ENCODE measurements at places on chromosomes 11 and 22. TPM values are rescaled to one million over a fixed set of nuclear protein-coding genes. Genes with fewer than 3 reads are reported as not detected.
A peak's percentile ranks its signal among the peaks of the same experiment; 100 is the strongest.

GRCh38 chr11:95566211-95566610 lies 223.4 kb downstream of the FAM76B start:
- no peak for DNase-seq

GRCh38 chr11:14619603-14620531 lies 23.7 kb upstream of the PDE3B start:
- no peak for DNase-seq

DNA sequence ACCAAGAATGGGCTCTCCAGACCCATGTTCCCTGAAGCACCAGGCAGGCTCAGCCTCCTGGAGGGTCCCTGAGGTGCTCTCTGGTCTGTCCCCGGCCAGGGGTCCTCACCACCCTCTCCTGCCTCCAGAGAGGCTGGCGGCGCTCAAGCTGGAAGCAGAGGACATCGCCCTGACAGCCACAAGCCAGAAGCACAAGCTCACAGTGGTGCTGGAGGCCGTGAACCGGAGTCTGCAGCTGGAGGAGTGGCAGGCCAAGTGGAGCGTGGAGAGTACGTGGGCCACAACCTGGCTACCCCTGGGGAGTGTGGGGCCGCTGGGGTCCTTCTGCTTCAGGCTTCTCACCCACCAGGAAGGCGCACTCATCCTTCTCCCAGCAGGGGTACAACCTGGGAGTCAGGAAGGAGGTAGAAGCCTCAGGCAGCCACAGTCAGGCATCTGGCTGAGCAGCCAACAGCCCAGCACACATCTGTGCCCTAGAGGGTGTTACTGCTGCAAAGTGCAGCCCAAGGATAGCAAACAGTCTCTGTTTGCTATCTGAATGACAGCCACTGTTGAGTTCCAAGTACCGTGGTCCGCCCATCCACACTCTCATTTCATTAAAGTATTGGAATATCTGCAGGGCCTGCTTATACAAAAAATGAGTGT lies 8.4 kb downstream of the PARVG start:
- DNase-seq: peak; percentile 31

DNA sequence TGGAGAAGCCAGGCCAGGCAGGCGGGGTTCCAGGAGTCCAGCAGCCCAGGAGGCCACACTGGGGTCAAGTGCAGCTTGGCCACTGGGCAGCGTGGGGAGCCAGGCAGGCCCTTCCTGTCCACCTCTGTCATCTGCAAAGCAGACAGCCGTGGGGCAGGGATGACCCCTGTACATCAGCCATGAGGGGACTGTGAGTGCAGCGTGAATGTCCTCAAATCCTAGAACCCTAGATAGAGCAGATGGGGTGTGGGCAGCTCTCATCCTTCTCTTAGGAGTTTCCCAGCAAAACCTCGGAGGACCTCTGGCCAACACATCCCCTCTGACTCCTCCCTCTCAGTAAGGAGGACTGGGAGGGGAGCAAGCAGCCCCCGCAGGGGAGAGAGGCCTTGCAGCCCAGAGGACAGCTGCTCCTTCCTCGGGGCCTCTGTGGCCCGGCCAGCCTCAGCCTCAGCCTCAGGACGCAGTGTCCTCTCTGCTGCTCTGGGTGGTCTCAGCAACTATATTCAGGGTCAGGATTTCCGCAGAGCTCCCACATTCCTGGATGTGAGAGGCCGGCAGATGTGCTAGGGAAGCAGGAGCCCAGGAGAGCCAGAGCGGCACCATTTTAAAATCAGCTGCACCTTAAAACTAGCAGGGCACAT lies 820.5 kb downstream of the BRD1 start:
- DNase-seq: no peak

DNA sequence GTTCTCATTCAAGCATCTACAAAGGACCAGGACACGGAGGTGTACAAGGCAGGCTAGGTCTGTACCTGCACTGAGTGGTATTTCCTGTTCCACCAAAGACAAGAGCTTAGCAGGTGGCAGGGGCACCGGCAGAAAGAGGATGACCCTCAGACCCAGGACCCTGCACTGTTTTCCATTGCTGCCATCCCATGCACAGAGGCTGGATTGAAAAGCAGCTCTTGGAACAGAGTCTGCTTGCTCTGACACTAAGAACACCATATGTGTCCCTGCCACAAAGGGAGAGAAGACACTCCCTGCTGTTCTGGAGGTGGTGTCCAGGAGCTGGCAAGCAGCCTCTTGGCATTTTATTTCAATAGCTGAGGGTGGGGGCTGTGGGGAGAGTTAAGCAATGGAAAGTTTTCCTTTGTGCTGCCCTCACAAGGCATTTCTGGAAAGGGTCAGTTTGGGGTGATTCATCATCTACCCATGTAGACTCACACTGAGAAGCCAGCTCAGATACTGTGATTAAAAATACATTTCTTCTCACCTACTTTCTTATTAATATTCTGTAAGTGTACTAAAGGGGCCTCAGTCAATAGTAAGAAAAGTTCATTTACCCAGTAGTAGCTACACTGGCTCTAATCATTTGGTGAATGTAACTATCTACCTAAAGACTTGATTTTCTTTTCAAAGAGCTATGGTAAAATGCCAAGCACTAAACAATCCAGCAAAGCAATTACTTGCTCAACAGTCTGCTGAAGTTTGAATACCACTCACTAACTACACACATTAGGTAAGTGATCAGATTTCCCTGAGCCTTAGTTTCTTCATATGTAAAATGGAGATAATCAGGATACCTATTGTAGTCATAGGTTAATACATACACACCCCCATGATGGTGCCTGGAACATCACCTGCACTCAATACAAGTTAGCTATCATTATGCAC lies 55.2 kb downstream of the SLC1A2 start:
- DNase-seq: no peak

DNA sequence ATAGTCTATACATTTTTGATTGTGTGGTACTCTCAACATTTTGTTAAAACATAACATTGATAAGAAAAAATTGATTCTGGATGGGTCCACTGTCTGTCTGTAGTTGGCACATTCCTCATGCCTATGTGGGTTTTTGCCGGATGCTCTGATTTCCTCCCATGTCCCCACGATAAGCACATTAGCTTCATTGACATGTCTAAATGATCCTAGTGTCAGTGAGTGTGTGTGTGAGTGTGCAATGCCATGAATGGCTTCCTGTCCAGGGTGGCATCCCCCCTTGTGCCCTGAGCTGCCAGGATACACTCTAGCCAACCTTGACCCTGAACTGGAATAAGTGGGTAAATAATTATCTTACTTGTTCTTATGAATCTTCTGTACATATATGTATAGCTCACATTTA lies 5.4 kb downstream of the SFI1 start:
- DNase-seq: no peak

The SYCE3 gene
- not detected for total RNA-seq

DNA sequence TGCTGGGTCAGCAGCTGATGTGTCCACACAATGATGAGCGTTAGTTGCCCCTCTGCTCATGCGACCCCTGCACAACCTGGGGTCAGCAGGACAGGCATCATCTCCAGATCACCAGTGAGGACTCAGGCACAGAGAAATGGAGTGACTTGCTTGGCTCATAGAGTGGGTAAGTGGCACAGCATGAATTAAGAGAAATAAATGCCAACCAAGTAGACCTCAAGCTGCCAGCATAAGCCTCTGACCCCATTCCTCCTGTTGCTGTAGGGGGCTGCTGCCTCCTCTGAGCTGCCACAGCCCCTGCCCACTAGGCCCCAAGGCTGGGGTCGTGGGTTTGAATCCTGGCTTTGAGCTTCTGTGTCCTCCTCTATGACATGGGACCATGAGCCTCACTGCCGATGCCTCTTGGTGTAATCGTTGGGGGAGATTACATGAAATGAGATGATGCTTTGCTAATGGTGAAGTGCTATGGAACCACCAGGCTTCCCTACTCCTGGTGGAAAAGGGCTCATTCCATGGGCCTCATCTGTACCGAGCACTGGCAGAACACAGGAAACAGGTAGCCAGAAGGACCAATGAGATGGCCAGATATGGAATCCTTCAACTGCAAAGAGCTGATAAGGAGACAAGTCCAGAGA lies 33.6 kb downstream of the LRRC32 start:
- no peak for DNase-seq

GRCh38 chr22:25127318-25127717 lies 72.3 kb upstream of the CRYBB3 start:
- no peak for DNase-seq

- no peak for DNase-seq
Observed at GRCh38 chr11:64235437-64236161, 1.2 kb downstream of the VEGFB start.

The H19 gene
- total RNA-seq: not detected

The TMEM132A gene
- total RNA-seq: 13.8 TPM

DNA sequence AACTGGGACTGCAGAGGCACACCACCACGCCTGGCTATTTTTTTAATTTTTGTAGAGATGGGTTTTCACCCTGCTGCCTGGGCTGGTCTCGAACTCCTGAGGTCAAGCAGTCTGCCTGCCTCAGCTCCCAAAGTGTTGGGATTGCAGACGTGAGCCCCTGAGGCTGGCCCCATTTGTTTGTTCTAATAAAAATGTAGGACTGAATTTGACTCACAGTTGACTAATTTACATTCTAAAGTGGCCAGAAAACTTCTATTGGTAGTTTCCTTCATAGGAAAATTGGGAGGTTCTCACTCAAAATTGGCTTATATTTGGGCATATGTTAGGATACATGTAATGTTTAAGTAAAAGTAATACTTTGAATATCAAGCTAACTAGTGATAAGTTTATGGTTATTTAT lies 35.0 kb downstream of the PPFIA1 start:
- DNase-seq: no peak

DNA sequence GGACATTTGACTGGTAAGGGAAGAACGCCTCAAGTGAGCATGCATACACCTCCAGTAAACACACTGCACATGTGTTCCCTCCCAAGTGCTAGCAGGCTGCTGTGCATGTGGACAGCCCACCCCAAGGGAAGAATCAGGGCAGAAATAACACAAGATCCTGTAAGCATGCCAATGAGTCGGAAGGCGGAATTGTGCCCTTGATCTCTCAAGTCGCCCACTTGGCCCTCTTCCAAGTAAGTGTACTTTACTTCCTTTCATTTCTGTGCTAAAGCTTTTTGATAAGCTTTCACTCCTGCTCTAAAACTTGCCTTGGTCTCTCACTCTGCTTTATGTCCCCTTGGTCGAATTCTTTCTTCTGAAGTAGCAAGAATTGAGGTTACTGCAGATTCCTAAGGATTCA lies 139.6 kb downstream of the TRPC6 start:
- no peak for DNase-seq

DNA sequence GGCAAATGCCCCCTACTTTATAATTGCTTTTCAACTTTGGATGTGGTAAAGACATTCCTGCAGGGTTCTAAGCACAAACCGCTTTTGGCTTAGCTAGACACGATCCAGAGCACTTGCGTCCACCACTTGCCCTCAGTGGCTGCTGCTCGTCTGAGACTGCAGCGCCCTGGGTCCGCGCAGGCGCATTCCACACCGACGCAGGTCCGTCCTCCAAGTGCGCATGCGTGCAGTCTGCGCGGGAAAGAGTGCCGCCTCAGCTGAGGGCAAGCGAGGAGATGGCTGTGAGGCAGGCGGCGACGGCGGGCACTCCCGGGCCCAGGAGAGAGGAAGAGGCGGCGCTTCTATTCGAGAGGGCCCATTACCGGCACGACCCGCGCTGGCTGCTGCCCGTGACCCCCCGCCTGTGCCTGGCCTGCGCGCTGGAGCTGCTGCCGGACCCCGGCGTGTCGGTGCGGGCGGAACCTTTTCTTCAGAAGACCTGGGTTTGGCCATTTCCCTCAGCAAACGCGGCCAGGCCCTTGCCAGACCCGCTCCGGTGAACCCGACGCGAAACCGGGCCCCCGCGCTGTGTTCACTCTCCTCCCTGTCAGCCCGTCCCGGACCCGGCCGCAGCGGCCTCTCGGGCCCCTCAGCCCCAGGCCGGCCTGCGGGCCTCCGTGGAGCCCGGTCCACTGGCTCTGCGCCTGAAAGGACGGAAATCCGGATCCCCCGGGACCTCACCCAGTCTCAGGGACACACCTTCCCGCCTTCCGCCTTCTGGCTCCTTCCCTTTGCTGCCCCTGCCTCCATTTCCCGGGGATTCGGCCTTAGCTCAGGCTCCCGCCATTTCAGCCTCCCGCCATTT lies at the start of gene MEI1:
Gene MEI1, plus strand, starts transcription at position 240 of the 844 bp plus-strand sequence. Its CDS starts 36 bp downstream, at position 276.
- DNase-seq: peak; percentile 92

DNA sequence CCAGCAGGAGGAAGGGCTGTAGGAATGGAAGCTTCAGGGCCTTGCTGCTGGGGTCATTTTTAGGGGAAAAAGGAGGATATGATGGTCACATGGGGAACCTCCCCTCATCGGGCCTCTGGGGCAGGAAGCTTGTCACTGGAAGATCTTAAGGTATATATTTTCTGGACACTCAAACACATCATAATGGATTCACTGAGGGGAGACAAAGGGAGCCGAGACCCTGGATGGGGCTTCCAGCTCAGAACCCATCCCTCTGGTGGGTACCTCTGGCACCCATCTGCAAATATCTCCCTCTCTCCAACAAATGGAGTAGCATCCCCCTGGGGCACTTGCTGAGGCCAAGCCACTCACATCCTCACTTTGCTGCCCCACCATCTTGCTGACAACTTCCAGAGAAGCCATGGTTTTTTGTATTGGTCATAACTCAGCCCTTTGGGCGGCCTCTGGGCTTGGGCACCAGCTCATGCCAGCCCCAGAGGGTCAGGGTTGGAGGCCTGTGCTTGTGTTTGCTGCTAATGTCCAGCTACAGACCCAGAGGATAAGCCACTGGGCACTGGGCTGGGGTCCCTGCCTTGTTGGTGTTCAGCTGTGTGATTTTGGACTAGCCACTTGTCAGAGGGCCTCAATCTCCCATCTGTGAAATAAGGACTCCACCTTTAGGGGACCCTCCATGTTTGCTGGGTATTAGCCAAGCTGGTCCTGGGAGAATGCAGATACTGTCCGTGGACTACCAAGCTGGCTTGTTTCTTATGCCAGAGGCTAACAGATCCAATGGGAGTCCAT lies 14.1 kb downstream of the IL10RA start:
- DNase-seq: no peak

The SOX6 gene
- total RNA-seq: 0.61 TPM

The APOL5 gene
- not detected for total RNA-seq

- no peak for DNase-seq
Observed at GRCh38 chr11:133243832-133244231, 288.5 kb downstream of the OPCML start.

DNA sequence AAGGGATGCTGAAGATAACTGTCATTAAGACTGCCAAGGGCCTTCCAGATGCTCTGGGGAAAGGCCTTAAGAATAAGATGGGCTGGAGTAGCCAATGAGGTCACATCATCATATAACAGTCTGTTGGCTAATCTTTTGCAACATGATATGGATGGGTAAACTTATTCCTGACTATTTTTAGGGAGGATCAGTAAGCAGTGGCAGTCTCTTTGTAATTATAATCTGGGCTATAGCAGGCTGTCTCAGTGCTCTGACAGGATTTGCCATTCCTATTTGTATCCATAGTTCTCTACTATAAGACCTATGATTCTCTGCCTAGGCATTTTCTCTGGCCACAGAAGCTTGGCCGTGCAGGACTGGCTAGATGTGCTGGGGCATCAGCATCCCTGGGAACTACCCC lies 16.1 kb upstream of the CALCB start:
- DNase-seq: no peak

DNA sequence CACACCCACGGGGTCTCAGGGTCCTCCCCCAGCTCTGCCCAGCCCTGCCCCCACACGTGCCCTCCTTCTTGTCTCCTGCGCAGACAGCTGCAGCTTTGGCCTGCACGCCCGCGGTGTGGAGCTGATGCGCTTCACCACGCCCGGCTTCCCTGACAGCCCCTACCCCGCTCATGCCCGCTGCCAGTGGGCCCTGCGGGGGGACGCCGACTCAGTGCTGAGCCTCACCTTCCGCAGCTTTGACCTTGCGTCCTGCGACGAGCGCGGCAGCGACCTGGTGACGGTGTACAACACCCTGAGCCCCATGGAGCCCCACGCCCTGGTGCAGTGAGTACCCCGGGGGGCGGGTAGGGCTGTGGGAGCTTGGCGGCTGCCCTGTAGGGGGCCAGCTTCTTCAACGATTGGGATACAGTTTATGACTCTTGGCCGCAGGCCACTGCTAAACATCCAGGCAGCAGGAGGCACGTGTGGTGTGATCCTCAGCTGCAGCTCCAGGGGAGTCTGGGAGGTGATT lies 30.8 kb downstream of the ST14 start:
- no peak for DNase-seq

Measured in B cell (primary cell).